ENCODE measurements at places on chromosomes 7 and 10. TPM values are rescaled to one million over a fixed set of nuclear protein-coding genes. Genes with fewer than 3 reads are reported as not detected.

DNA sequence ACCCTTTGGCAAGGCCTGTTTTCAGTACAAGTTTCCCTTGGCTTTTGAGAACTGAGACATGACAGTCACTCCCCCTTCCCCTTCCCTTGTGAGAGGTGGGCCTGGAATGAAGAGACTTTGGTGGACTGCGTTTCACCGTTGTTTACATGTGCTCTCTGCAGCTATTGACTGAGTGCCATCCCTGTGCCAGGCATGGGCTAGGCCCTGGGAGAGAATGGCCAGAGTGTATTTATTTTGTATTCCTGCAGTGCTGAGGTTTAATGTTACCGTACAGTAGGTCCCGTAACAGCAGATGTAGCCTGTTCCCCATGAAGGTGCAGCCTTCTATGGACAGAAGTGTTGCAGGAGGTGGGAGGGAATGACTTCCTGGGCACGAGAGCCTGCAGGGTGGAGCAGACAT lies 50.0 kb downstream of the TACR2 start:
- H3K4me3 ChIP-seq, result no peak overlapping the region
- H3K27ac ChIP-seq, result no peak overlapping the region
- peaks cover 10% of the 10 kb centered on the region for H3K4me1 ChIP-seq
- H3K36me3 ChIP-seq, result peaks cover 74% of the 10 kb centered on the region
- H3K27me3 ChIP-seq, result no peaks in the 10 kb centered on the region

Gene GPR146
- total RNA-seq, result 30.8 TPM

- no peaks in the 10 kb centered on the region for H3K27me3 ChIP-seq
- H3K27ac ChIP-seq, result peak overlapping the region; percentile 47
- no peaks in the 10 kb centered on the region for H3K36me3 ChIP-seq
- no peaks in the 10 kb centered on the region for H3K4me1 ChIP-seq
- peak; percentile 39 for DNase-seq
Observed at GRCh38 chr10:5538892-5539651, 14.3 kb downstream of the CALML3 start.

DNA sequence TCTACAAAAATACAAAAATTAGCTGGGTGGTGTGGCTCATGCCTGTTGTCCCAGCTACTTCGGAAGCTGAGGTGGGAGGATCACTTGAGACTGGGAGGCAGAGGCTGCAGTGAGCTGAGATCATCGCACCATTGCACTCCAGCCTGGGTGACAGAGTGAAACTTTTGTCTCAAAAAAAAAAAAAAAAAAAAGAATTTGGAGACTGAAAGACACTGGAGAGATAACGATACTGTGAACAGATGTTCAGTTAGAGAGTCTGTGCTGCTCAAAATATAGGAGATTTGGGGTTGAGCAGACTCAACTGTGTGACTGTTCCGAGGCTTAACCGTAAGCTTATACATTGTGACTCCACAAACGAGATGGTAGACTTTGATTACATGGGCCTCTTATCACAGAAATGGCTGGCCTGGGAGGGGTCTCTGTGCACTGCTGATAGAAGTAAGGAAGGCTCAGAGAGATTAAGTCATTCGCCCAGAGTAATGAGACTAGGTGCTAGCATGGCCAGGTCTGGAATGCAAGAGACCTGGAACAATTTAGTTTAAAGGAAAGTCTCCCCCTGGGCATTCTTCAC lies 19.4 kb downstream of the WBP1L start:
- no peak overlapping the region for H3K4me3 ChIP-seq
- DNase-seq, result no peak
- H3K27me3 ChIP-seq, result no peaks in the 10 kb centered on the region
- H3K27ac ChIP-seq, result no peak overlapping the region

DNA sequence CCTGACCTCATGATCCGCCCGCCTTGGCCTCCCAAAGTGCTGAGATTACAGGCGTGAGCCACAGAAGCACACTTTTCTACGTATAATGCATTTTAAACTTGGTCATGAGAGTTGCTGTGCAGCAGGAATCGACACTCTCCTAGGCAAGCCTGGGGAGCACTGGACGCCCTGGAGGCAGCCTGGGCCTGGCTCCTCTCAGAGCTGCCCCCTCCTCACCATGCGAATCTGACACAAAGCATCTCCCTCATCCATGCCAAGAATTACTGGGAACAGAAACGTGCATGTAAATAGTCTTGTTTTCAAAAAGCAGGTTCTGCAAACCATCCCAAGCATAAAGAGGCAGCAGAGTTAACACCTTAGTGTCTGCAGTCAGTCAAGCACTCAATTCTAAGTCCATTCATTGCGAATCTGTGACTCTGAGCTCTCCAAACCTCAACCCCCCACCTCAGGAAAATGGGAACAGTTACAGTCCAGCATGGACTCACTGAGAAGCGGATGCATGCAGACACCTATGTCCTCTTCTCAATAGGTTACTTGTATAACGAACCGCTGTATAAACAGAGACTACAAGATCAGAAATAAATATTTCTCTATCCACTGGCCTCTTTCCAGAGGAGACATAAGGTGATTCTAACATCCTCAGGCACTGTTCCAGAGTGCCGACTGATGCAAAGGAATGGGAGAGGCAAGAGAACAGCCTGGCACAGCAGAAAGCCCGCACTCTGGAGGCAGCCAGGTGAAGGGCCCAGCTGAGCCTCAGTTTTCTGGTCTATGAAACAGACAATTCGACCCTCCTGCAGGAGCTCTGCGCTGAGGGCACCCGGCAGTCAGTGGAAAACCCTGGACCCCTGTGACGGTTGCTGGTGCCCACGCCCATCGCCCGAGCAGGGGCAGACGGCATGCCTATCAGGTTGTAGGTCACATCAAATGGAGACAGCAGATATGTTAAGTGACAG lies 68.9 kb downstream of the MAD1L1 start:
- H3K36me3 ChIP-seq, result no peaks in the 10 kb centered on the region
- no peaks in the 10 kb centered on the region for H3K4me1 ChIP-seq
- DNase-seq, result no peak
- peak overlapping the region; percentile 14 for H3K27ac ChIP-seq
- no peaks in the 10 kb centered on the region for H3K27me3 ChIP-seq

Gene IDE
- 32.9 TPM for total RNA-seq

DNA sequence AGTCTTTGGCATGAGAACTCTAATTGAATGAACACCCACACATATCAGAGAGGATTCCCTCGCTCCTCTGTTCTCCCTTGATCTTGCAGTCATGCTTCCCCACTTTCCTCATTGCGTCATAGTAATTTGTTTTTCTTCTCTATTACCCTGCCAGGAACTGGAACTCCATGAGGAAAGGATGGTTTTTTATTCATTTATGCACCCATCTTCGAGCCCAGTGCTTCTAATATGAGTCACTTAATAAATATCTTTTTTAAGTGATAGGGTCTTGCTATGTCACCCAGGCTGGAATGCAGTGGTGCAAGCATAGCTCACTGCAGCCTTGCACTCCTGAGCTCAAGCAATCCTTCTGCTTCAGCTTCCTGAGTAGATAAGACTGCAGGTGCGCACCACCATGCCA lies 83.5 kb downstream of the OTUD1 start:
- no peak overlapping the region for H3K27ac ChIP-seq
- H3K36me3 ChIP-seq, result no peaks in the 10 kb centered on the region
- H3K4me1 ChIP-seq, result no peaks in the 10 kb centered on the region
- H3K27me3 ChIP-seq, result no peaks in the 10 kb centered on the region
- no peak overlapping the region for H3K4me3 ChIP-seq

GRCh38 chr7:10977113-10977512 lies 3.4 kb downstream of the PHF14 start:
- peaks cover 23% of the 10 kb centered on the region for H3K4me1 ChIP-seq
- H3K27ac ChIP-seq, result no peak overlapping the region
- no peaks in the 10 kb centered on the region for H3K27me3 ChIP-seq
- no peak for DNase-seq

GRCh38 chr7:106484562-106484961 lies 176.4 kb downstream of the CCDC71L start:
- H3K4me3 ChIP-seq, result no peak overlapping the region
- H3K36me3 ChIP-seq, result no peaks in the 10 kb centered on the region
- DNase-seq, result peak; percentile 69
- H3K27me3 ChIP-seq, result no peaks in the 10 kb centered on the region
- H3K27ac ChIP-seq, result peak overlapping the region; percentile 67
- peaks cover 9% of the 10 kb centered on the region for H3K4me1 ChIP-seq

DNA sequence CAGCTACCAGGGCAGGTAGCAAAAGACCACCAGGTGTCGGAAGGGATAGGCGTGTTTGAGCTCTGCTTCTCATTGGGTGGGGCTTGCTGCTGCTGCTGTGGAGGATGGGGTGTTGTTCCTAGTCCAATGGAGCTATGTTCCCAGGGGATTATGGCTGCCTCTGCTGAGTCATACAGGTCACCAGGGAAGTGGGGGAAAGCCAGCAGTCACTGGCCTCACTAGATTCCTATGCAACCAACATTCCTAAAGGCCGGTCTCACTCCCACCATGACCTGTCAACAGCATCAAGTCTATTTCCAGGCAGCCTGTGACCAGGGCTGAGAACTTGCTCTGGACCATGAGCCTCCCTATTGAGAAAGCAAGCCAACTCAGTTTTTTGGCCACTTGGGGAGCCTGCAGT lies 1160.8 kb downstream of the REEP3 start:
- H3K4me3 ChIP-seq, result no peak overlapping the region
- H3K27me3 ChIP-seq, result no peaks in the 10 kb centered on the region
- no peak overlapping the region for H3K27ac ChIP-seq
- H3K4me1 ChIP-seq, result no peaks in the 10 kb centered on the region

Gene GNGT1
- not detected for total RNA-seq

Gene ASL
- total RNA-seq, result 15.6 TPM

DNA sequence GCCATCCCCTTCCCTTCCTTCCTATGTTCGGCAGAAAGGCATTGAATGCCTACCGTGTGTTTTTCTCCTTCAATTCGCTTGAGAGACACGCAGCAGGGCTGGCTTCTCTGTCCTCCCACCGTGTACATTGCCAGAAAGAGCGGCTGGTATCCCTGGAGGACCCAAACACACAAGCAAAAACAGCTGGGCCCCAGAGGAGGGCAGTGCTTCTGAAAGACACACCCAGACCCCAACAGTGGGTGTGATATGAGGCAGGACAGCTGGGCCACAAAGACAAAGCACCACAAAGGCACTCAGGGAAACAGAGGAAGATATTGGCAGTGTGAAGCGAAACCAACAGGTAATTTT lies 133.1 kb upstream of the SH2B2 start:
- peaks cover 15% of the 10 kb centered on the region for H3K4me1 ChIP-seq
- peaks cover 5% of the 10 kb centered on the region for H3K36me3 ChIP-seq
- H3K27me3 ChIP-seq, result no peaks in the 10 kb centered on the region
- peak overlapping the region; percentile 73 for H3K27ac ChIP-seq
- DNase-seq, result no peak

DNA sequence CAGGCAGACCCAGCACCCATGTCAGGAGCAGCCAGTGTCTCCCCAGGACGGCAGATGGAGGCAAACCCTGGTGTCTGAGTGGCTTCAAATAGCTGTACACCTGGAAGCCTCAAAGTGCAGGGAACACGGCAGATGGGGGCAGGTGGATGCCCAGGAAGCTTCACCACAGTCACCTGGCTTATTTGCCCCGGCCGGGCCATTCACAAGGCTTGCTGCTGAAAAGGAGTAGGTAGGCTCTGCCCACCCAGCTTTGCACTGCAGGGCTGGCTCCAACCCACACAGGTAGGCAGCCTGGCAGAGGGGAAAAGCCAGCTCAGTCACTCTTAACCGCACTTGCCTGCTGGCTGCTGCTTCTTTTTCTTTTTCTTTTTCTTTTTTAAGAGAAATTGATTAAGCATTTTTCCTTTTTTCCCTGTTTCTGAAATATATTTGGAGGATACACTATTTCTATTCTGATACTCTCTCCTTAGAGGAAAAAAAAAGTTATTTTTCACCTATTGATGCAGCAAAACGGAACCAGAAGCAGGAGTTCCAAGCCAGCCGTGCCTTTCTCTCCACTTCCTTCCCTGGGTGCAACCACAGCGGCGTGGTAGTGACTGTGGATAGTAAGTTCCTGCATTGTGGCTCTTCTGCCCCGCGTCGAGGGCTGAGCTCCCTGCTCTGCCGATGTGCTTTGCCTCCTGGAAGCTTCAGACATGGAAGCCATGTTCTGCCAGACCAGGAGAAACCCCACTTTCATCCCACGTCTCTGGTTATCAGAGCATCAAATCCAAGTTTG lies 118.3 kb downstream of the KLF6 start:
- DNase-seq, result no peak
- no peak overlapping the region for H3K4me3 ChIP-seq
- no peak overlapping the region for H3K27ac ChIP-seq
- H3K27me3 ChIP-seq, result no peaks in the 10 kb centered on the region
- no peaks in the 10 kb centered on the region for H3K36me3 ChIP-seq
- H3K4me1 ChIP-seq, result no peaks in the 10 kb centered on the region

Gene OR2F2
- not detected for total RNA-seq

- H3K36me3 ChIP-seq, result no peaks in the 10 kb centered on the region
- peaks cover 51% of the 10 kb centered on the region for H3K4me1 ChIP-seq
- peak overlapping the region; percentile 44 for H3K27ac ChIP-seq
- H3K4me3 ChIP-seq, result no peak overlapping the region
- H3K27me3 ChIP-seq, result no peaks in the 10 kb centered on the region
- no peak for DNase-seq
Observed at GRCh38 chr7:214410-215212, 22.2 kb downstream of the FAM20C start.

DNA sequence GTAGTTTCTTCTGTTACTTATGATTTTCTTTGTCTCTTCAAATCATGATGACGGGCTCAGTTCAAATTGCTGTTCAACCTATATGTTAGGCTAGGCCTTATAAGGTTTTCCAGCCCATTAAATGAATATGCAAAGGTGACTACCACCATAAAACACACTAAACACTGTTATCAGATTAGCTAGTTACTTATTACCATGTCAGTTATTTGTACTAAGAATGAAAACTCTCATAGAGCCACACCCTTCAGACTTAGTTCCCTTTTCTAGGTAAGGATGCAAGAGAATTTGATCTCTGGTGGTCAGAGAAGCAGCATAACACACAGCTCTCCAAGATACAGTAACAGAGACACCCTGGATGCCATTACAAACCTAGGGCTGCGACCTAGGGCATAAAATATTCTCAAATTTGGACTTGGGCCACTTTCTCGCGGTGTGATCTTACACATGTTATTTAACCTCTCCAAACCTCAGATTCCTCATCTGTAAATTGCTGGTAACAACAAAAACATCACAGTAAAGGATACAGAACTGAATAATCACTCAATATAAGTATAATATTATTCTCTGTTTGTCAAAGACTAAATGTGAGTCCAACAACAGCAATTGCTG lies 35.6 kb downstream of the ANKMY2 start:
- no peaks in the 10 kb centered on the region for H3K4me1 ChIP-seq
- no peaks in the 10 kb centered on the region for H3K27me3 ChIP-seq
- no peak overlapping the region for H3K27ac ChIP-seq
- H3K36me3 ChIP-seq, result peaks cover 12% of the 10 kb centered on the region
- DNase-seq, result no peak
- H3K4me3 ChIP-seq, result no peak overlapping the region

DNA sequence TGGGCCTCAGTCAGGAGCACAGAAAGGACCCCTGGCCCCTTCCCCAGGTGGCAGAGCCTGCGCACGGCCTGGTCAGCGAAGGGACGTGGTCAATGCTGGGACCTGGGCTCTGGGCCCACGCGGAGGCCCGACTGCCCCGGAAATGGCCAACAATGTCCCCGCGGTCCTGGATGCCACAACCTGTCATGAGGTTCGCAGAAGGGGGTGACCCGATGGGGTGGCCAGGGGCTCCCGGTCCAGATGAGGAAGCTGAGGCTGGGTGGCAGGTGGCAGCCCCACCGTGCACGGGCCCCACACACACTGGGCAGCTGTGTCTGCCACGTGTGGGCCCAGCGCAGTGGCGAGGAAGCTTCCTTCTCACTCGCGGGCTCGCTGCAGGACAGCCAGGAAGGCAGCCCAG lies 49.4 kb downstream of the DPYSL4 start:
- peaks cover 10% of the 10 kb centered on the region for H3K4me1 ChIP-seq
- H3K27me3 ChIP-seq, result no peaks in the 10 kb centered on the region
- DNase-seq, result no peak
- H3K4me3 ChIP-seq, result no peak overlapping the region
- no peak overlapping the region for H3K27ac ChIP-seq

Gene ZC3HAV1L
- 27.7 TPM for total RNA-seq
